ENCODE measurements at places on chromosomes 7 and 10. TPM values are rescaled to one million over a fixed set of nuclear protein-coding genes. Genes with fewer than 3 reads are reported as not detected.

DNA sequence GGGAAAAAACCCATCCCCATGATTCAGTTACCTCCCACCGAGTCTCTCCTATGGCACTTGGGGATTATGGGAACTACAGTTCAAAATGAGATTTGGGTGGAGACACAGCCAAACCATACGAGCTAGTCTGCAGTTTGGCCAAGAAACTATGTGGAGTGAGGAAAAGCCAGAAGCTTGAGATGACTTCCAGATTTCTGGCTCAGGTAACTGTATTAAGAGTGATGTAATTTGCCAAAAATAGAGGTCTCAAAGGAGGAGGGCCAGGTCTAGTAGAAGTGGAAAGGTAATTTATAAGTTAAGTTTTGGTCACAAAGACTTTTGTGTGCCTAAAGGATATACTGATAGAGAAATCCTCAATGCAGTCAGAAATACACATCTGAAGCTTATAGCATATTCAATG lies 279.7 kb upstream of the MGMT start:
- DNase-seq = no peak

GRCh38 chr10:84599254-84599653 lies 270.9 kb downstream of the CCSER2 start:
- no peak for DNase-seq

DNA sequence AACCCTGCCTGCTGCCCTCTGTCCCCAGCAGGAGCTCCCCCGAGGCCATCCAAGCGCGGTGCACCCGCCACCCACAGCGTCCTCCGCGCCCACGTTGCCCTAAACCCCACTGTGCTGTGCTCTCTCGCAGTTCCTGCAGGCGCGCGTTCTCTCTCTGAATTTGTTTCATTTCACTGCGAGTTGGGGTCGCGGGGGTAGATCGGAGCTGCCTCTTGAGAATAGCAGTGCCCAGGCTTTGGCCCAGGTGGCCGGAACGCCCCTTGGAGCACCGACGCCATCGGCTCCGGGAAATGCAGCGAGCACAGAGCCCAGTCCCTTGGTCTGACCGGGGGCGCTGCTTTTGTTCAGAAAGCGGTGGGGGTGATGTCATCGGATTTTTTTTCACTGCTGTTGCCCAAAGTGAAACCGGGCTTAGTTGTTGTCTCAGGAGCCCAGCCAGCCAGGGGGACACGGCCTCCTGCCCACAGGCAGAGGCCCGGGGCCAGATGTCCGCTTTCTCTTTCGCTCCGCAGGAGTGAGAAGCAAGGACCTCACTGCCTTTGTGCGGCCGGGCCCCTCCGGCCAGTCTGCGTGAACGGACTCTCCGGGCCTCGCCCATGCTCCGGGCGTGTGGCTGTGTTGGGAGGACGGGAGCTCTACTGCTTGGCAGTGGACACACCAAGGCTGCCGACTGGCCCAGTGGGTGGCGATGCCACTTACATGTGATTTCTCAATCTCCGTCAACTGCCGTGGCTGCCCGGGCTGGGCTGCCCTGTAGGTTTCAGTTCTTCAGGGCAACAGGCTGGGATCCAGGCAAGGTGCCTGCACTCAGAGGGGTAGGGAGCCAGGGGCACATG lies 43.1 kb downstream of the FOXK1 start:
- peak; percentile 93 for DNase-seq

- no peak for DNase-seq
These were observed 21.2 kb upstream of the RAMP3 start for GRCh38 chr7:45136106-45137060.

GRCh38 chr7:114086537-114086913 lies 167.7 kb upstream of the PPP1R3A start:
- DNase-seq = no peak

DNA sequence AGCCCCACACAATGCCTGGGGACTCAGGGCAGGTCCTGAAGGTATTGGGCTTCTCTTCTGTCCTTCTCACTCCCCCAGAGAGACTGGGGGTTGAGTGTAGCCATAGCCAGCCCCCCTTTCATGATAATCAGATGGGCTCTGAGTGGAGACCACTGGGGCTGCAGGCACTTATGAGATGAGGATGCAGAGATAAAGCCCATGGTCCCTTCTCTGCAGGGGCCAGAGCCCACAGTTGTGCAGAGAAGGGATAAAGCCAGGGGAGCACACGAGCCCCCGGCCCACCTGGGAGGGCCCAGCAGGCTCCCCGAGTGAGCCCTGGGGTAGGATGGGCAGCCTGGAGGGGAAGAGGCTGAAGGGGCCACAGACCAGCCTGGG lies 96.2 kb downstream of the BMS1 start:
- DNase-seq = no peak

DNA sequence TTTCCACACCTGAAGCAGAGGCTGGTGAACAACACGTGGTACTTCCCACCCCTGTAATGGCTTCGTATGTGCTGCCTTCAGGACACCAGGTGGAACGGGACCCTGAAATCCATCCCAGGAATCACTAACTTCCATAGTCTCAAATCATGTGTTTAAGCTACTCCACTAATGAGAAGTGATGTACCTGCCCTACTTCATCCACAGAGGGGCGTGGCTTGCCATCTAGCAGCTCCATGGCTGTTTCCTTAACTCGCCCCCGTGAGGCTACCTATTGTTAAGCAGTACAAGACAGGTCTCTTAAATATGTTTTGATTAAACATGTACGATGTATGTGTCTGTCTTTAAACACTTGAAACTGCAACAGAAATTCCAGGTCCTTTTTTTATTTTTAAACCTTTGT lies 31.8 kb downstream of the ARL3 start:
- no peak for DNase-seq

DNA sequence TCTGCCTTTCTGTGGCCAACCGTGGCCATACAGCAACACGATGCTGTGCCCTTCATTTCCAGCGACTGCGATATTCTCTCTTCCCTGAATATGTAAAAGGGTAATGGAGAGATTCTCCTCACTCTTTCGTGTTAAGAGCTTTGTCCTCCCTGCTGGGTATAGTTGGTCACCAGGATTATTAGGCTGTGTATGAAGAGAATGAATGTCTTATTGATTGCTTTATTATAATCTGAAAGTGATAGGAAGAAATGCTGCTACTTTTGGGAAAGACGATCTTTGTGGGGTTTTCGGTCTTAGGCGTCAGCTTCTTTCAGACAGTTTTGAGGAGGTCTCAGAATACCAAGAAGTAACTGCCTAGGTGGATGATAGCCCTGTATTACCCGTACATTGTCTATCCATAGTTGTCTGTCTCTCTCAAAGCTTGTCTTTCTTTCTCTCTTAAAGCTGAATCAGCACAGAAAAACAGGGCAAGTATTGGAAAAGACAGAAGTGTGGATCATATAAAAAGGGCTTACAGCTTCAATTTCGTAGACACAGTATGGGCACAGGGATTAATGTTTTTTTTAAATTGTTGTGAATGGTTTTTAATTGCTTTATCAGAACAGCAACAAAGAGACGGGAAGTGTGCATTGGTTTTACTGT lies 1.2 kb downstream of the AHCYL2 start:
- DNase-seq = no peak

DNA sequence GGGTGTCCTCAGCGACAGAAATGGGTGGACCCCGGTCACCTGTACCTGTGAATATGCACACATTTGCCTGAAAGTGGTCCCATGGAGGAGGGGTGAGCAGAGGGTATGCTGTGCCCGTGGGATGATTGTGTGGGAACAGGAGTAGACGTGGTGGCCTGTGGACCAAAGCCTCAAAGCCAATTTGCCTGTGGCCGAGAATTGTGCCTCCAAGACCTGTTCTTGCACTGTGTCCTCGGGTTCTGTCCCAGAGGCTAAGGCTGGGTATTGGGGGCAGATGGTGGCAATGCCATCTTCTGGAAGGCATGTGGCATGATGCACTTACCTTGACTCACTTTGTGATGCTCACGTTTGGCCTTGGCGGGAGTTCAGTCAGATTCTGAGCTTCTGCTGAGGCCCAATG lies 351.0 kb downstream of the TCERG1L start:
- no peak for DNase-seq

DNA sequence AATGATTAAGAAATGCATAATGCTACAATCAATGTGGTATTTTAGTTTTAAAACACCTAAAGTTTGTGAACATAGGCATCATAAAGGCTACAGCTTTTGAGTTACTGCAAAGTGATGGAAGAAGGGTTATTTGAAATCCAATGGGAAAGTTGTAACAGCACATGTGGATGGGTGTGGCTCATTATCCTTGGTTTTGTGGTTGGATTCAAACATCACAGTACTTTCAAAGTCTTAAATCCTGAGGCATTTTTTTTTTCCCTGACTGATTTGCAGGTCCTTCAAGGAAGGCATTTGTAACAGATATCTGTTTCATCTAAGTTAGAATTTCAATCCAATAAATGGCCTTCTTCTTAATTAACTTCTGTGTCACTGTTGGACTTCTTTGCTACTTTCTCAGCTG lies 9.8 kb upstream of the SHTN1 start:
- DNase-seq = no peak

LRRD1 gene
- not detected for total RNA-seq

DNA sequence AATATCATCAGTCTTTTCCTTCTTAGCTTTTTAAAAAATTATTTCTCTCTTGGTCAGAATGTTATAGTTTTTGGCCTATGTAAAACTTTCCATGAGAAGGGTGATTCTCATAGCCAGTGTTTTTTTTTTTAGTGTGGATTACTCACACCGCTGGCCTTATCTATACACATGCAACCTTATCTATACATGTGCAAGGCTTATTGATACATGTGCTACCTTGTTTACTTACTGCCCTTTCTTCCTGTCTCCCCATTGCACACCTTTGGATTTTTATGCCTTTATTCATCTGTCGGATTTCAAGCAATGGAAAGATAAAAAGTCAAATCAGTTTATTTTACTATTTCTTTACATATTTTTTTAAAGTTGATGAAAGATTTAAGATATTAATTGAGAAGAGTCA lies 660.0 kb upstream of the FZD8 start:
- DNase-seq = no peak

- DNase-seq = no peak
These were observed 10.6 kb downstream of the INHBA start for GRCh38 chr7:41692251-41692650.

CYP26C1 gene
- not detected for total RNA-seq

DNA sequence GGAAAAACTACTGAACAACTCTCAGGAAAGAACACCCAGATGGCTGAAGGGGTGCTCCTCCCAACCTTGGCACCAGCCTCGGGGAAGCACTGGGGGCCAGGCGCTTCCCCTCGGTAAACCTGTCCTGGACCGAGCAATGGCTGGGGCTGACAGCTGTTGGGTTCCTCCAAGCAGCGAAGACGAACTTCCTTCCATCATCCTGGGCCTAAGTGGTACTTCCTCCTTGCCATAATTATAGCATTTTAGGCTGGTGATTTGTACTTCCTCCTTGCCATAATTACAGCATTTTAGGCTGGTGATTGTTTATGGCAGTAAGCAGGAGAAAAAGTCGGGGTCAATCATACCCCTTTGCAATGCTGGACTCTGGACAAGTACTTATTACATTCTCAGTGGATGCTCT lies 69.3 kb downstream of the MYOF start:
- no peak for DNase-seq

GRCh38 chr10:24428410-24428782 lies 219.5 kb downstream of the KIAA1217 start:
- no peak for DNase-seq

DNA sequence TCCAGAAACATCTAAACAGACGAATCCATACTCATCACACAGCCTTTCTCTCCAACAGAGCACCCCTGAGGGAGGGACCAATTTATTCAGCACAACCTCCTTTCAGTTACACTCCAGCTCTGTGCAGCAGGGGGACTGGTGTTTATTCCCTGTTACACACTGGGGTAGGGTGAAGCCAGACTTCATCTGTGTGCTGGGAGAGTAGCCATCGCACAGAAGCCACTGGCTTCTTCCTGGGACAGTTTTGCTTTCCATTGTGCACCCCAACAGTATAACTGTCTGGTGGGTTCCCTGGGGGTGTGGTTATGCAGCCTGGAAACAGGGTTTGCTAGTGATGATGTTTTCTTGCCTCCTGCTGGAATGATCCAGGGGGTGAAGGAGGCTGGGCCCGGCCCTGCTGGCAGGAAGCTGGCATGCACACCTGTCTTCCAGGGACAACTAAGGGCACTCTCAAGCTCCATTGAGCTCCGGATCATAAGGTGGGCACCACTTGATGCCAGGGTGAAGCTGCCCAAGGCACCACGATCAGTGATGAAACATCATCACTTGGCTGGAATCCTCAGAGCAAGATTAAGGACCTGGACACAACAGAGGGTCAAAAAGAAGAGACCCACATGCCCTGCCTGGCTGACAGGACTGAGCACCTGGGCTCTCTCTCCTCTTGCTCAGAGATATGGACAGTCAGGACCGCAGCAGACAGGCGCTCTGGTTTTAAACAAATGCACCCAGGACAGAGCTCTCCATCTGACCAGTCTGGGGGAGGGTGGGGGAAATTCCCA lies 293.2 kb downstream of the GRID1 start:
- no peak for DNase-seq

GRCh38 chr7:50265968-50266634 lies 38.4 kb upstream of the IKZF1 start:
- no peak for DNase-seq

GRCh38 chr10:122273966-122274545 lies 3.0 kb downstream of the BTBD16 start:
- no peak for DNase-seq

FXYD4 gene
- not detected for total RNA-seq

GRCh38 chr7:37826825-37827224 lies 21.6 kb upstream of the NME8 start:
- DNase-seq = no peak

GRCh38 chr10:31148951-31149350 lies 117.3 kb upstream of the ZNF438 start:
- no peak for DNase-seq

GRCh38 chr7:123415625-123416024 lies 118.8 kb downstream of the IQUB start:
- no peak for DNase-seq
